ENCODE measurements at places on chromosomes 7 and 10. TPM values are rescaled to one million over a fixed set of nuclear protein-coding genes. Genes with fewer than 3 reads are reported as not detected.

Gene LLCFC1
- not detected for polyA plus RNA-seq

Gene CALCR
- not detected for polyA plus RNA-seq

Gene CACUL1
- polyA plus RNA-seq: 8.7 TPM

Gene SDK1
- polyA plus RNA-seq: 2.2 TPM

Gene THNSL1
- 2.1 TPM for polyA plus RNA-seq

Gene SSBP1
- 205 TPM for polyA plus RNA-seq

Gene PLPP4
- polyA plus RNA-seq: not detected

Gene HMX2
- not detected for polyA plus RNA-seq

Gene KCP
- polyA plus RNA-seq: 0.42 TPM

DNA sequence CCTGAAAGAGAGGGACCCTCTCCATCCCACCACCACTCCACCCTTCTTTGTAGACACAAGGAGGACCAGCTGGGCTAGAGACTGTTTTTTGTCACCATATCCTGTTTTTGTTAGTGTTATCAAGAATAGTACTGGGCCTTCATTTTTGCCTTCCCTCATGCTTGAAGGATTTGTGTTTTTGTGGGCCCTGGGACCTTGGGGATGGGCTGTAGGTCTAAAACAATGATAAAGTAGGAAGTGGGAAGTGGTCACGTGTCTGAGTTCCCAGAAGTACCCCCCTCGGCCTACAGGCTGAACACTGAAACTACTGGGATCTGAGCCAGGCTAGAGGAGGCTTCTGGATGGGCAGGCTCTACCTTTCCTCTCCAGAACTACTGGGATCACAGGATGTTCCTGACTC, 8.9 kb downstream of the AGFG2 start:
- no peak for DNase-seq

DNA sequence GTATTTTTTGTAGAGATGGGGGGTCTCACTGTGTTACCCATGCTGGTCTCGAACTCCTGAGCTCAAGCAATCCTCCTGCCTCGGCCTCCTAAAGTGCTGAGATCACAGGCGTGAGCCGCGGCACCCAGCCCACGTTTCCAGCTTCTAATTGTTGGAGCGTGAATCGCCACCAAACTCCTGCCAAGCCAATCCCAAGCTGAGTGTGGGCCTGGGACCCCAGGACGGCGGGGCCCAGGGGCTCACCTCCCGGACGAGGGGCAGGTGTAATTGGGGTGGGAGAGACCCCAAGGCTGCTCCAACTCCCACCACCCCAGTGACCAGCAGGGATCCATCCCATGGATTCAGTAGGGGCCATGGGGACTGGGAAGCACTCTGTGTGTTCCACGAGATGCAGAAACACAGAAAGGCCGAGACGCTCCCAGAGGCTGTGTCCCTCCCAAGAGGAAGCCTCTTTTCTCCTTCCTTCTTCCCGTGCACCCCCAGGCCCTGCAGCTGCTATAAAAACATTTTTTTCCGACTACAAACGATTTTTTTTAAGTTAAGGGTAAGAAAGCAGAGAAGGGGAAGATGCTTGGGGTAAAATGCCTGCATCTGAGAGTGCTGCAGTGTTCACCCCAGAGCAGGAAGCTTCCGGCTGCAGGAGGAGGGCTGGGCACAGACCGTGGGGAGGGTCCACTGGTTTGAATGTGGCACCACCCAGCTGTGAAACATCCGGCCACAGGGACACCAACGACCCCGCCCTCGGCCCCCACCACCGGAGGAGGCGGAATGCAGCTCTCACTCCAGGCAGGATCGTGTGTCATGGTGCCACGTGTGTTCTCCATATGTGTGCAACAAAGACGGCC, 76.5 kb downstream of the MICALL2 start:
- no peak for DNase-seq

DNA sequence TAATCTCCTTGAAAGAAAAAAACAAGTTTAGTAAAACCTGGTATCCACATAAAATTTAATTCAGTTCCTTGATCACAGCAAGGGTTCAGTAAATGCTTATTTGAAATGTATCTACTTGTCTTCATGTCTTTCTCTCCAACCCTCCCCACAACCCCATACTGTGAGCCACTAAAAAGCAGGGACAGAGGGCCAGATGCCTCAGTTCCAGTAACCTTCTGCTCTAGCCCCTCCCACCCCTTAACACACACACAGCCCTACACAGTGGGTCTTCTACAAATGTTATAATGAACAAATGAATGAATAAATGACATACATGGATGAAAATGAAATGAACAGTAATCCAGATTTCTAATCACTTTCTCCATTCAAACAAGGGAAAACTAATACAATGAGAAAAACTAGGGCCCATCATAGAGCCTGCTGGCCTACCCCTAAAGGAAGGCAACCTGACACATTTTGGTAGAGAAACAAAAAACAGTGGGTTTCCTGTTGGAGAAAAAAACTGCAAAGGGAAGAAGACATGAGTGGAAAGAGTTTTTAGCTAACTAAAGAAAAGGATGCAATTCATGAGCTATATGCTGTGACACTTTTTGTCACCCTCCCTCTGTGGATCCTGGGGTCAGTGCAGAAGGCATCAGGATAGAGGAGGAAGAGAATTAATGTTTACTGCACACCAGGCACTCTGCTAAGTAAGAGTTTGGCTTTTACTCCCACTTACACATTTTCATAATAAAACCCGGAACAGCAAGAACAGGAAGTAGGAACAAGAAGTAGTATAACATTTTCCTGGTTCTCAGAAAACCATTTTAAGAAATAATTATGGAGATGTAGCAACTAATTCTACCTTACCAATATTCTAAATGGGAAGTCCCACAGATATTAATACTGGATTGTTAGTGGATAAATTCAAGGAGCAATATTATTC, 38.1 kb downstream of the ELMO1 start:
- no peak for DNase-seq

- no peak for DNase-seq
These were observed 279.4 kb upstream of the IMMP2L start for GRCh38 chr7:111841596-111842205.

- no peak for DNase-seq
These were observed 664 bp upstream of the C10orf88 start for GRCh38 chr10:122954731-122955050.

GRCh38 chr10:79275431-79275851, 71.8 kb upstream of the PPIF start:
- peak; percentile 86 for DNase-seq

DNA sequence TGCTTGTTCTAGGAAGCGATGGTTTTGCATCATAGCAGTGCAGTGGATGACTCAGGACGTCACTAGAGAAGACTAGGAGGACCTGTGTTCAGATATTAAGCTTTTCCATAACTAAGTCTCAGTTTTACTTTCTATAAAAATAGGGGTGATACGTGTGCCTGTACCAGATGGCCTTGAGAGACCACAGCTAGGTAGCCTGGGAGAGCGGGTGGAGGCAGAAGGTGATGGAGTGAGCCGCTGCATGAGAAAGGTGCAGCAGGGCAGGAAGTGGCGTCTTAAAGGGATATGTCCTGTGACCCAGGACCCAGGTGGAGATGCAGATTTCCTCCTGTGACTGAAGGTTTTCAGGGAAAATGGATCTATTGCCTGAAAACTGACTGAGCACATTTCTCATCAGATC, 304.9 kb downstream of the CDC14C start:
- DNase-seq: no peak

GRCh38 chr7:50693455-50694130, 89.1 kb downstream of the GRB10 start:
- no peak for DNase-seq

GRCh38 chr10:11578802-11579255, 32.6 kb downstream of the USP6NL start:
- no peak for DNase-seq

GRCh38 chr7:157513162-157513621, 176.4 kb downstream of the DNAJB6 start:
- DNase-seq: no peak

DNA sequence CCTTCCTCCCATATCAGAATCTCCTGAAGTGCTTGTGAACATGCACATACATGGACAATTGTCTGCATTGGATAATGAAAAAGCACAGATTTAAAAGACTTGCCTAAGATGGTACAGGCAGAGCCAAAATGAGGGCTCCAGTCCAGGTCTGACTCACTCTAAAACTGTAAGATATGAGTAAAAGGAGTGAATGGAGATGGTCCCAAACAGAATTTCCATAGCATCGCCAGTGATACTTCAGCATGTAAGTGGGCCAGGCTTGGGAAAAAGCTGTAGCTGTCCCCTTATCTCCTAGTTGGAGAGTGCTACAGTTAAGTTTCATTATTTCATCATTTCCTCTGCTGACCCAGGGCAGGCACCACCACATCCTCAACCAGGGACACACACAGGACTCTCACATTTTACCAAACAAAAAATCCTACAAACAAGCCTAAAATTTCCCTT, 26.4 kb upstream of the IL6 start:
- no peak for DNase-seq

DNA sequence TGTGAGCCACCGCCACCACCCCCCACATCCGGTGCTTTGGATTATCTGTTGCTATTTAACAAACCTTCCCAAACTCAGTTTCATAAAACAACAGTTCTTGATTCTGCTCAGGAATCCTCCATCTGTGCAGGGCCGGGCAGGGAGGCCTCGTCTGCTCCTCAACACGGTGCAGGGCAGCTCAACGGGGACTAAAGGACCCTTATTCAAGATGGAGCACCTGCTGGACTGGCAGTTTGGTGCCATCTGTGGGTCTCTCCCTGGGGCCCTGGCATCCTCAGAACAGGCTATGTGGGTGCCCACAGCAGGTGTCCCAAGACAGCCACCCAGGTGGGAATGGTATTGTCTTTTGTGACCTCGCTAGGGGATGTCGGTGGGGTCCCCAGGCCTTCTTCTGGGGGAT, 31.0 kb upstream of the ELFN1 start:
- no peak for DNase-seq

GRCh38 chr7:1055956-1056784, 11.8 kb downstream of the GPR146 start:
- DNase-seq: no peak

- no peak for DNase-seq
These were observed 123.4 kb upstream of the ZNF746 start for GRCh38 chr7:149620961-149621360.

GRCh38 chr10:6299234-6299633, 96.5 kb downstream of the PFKFB3 start:
- DNase-seq: no peak

GRCh38 chr7:3063016-3063753, 19.5 kb upstream of the CARD11 start:
- DNase-seq: no peak

- DNase-seq: no peak
These were observed 56.5 kb downstream of the EXOC4 start for GRCh38 chr7:133309333-133309732.

DNA sequence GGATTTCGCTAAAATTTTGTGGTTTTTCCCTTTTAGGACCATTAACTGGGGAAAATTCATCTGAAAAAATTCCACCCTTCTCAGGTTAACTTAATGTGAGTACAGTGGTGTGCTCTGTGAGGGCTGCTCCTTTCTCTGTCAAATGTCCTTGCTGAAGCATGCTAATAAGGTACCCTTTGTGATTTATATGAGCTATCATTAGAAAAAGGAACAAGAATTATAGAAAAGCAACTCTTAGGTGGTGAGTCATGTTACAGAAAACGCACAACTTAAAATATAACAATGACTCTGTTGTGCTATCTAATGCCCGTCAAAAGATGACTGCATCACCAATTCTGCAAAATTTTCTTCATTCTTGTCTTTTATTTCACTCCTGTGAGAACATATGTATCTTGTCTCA, 162.0 kb upstream of the MAGI2 start:
- DNase-seq: no peak

Data from sigmoid colon (tissue), 7 donors.